ENCODE measurements at places on chromosomes 11 and 22.
A peak's percentile ranks its signal among the peaks of the same experiment; 100 is the strongest.

- no peak for DNase-seq
Observed at GRCh38 chr11:88345949-88346348, 8.4 kb upstream of the CTSC start.

DNA sequence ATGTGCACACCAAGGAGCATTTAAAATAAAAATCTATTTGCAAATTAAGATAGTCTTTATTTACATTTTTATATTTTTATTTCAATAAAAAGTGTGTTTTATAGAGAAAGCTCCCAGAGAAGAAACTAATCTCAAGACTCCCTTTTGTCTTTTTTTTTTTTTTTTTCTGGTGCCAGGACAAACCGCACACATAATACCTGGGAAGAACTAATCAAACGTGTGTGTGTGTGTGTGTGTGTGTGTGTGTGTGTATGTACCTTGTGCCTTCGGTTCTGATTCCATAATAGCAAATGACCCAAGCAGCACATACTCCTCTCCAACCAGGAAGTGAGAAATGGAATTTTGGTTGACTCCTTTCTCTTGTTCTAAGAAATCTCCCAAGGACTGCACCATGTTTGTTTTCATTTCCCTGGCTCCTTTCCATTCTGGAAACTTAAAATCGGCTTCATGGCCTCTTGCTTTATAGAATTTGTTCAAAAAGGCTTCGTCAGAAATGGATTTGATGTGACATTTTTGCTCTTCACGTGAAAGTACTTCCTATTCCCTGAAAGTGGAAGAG is 65.3 kb downstream of the ST3GAL4 start:
- DNase-seq: no peak

GRCh38 chr11:77479746-77480352 is 6.0 kb upstream of the PAK1 start:
- no peak for DNase-seq

DNA sequence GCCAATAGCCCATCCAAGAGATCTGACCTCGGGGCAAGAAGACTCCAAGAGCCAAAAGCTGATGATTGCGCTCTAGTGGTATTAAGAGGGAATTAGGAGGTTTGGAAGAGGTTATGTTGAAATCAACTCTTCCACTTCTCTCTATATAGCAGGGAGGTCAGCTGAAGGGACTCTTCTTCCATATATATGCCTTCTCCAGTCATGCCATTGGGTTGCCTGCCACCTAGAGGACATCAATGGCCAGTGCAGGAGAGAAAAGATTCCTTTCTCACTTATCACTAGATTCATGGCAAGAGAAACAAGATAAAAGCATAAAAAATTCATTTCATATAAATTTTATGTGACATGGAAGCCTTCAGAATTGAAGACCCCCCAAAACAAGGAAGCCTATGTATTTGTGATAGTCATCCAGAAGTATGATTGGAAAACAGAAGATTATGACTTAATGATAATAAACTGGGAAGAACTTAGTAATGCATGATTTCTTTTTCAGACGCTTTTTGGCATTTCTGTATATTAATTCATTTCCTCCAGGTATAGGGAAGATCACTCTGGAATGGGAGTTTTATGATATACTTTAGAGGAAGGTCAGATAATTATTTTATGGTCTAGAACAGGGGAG is 435.1 kb upstream of the DDI1 start:
- DNase-seq: peak; percentile 32

DNA sequence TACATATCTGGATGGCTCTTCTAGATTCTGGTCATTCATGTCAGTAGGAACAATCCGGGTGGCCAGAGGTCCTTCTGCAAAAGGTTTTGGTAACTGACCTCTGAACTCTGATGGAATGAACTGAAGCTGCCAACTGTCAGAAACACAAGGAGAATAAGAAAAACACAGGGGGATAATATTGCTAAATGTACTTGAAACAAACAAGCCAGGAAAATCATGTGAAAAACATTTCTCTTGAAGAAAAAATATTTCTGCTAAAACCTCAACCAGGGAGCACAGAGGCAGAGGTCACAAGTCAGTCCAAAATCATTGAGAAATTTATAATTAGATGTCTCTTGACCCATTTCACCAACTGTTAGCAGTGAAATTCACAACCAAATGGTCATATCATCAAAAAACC is 35.2 kb downstream of the ALG9 start:
- no peak for DNase-seq

GRCh38 chr11:33383075-33383919 is 126.1 kb downstream of the HIPK3 start:
- no peak for DNase-seq

DNA sequence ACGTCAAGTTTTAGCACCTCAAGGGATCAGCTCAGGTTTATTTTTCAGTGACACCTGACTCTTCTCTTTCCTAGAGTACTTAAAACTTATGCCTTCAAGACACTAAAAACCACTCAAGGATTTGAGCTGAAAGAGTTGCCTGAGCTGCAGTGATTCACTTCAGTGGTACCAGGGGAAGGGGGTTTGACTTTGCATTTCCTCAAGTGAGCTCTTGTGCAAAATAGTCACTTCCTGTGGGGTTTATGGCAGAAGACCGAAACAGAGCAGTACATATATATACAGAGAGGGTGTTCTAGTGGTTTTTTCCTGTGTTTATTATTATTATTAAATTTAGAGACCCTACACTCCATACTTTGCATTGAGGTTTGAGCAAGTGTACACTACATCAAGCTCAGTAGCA is 60.7 kb downstream of the DBX1 start:
- no peak for DNase-seq

DNA sequence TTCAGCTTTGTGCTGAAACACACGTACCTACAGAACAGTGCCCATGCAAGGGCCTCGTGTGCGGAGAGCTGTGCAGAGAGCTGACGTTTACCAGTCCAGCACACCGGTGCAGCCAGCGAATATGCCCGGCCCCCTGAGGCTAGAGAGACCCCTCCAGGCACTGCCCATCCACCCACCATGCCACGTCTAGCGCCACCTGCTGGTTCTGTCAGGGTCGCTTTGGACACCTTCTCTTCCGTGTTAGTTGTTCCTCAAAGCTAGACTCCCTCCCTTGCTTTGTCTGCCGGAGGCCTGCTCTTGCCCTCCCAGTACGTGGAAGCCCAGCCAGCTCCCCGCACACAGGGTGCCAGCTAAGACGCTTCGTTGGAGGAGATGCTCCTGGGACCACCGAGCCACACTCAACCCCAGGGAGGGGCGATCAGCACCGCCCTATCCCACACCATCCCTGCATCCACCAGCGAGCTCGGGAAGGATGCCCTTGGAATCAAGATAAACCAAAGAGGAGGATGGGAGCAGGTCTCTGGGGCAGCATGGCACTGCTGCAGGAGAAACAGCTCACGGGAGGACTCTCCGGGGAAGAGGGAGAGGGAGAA is 43.4 kb downstream of the CPT1A start:
- peak; percentile 63 for DNase-seq

All from activated T-cell treated with anti-CD3 and anti-CD28 coated beads, Interleukin-2, amount 50 U/mL, for 48 hours (primary cell).